ENCODE measurements at places on chromosomes 2 and 18.

DNA sequence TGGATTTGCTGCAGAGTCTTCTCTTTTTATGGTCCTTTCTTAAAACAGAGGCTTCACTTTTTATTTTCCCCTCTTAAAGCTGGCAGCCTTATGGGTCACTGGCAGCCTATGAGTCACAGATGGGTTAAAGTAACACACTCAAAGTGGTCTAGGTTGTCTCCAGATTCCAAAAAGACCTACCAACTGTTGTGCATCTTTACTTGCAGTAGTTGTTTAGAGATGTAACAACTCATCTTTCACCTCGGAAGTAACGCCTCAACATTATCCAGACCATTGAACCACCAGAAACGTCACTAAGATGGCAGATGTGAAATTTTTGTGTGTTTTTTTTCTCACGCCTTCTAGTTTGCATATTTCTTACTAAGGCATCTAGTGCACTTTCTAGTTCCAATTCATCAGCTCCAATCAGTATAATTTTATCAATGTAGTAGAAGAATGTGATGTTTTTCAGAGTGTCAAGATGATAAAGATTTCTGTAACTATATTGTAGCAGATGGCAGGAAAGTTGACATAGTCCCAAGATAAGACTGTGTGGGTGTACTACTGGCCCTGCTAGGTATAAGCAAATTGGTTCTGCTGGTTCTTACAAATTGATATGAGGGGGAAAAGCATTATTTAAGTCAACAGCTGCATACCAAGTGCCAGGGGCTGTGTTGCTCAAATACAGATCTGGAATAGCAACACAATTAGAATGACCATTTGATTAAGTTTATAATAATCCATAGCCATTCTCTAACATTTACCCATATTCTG lies 9.6 kb upstream of the SEC11C start:
- no peak for DNase-seq

GRCh38 chr2:273333-273732 lies 8.6 kb downstream of the ACP1 start:
- DNase-seq: no peak

GRCh38 chr2:19187323-19188020 lies 171.0 kb downstream of the OSR1 start:
- DNase-seq: no peak

DNA sequence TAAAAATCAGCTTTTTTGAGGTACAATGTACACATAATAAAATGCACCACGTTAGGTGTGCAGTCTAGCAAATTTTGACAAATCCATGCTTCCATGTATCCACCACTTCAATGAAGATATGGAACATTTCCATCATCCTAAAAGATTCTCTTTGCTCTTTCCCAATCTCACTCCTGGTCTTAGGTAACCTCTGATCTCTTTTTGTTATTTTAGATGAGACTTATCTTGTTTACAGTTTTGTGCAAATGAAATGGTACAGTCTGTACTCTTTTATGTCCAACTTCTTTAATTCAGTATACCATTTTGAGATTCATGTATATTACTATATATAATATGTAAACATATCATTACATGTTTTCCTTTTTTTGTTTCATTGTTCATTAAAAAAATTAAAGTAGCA lies 16.3 kb upstream of the SERPINB5 start:
- DNase-seq: no peak

GRCh38 chr2:204604061-204604460 lies 58.8 kb downstream of the PARD3B start:
- no peak for DNase-seq

- no peak for DNase-seq
These were observed 51.9 kb upstream of the SLC38A11 start for GRCh38 chr2:165007161-165007744.

GRCh38 chr2:191366199-191366598 lies 121.0 kb downstream of the MYO1B start:
- no peak for DNase-seq

- DNase-seq: no peak
These were observed 1963.3 kb upstream of the PIK3C3 start for GRCh38 chr18:39991696-39992265.

DNA sequence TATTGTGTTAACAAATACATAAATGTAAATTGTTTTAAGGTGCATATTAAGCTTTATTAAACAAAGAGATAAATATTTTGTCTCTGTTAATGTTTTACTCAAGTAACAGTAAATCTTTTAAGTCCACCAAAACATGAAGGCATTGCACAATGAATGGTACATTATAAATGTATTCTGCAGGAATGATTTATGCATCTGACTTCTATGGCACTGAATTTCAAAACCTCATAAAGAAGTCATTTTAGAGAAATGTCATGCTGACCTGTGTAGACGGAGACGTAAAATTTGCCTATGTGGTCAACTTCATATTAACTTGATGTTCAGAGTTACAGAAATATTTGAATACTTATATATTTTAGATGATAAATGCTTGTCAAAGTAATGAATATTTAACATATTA lies 194.7 kb downstream of the BABAM2 start:
- DNase-seq: no peak

- peak; percentile 23 for DNase-seq
These were observed 167.1 kb downstream of the ZFP36L2 start for GRCh38 chr2:43059183-43059897.

- DNase-seq: no peak
These were observed 370.4 kb downstream of the CLIP4 start for GRCh38 chr2:29485631-29486030.

GRCh38 chr2:236093134-236093533 lies 75.1 kb downstream of the GBX2 start:
- no peak for DNase-seq

Measured in T-helper 2 cell (primary cell).